ENCODE measurements at places on chromosomes 2 and 18.

- no peak for DNase-seq
Measured at GRCh38 chr18:58208207-58208932, 164.3 kb downstream of the NEDD4L start.

DNA sequence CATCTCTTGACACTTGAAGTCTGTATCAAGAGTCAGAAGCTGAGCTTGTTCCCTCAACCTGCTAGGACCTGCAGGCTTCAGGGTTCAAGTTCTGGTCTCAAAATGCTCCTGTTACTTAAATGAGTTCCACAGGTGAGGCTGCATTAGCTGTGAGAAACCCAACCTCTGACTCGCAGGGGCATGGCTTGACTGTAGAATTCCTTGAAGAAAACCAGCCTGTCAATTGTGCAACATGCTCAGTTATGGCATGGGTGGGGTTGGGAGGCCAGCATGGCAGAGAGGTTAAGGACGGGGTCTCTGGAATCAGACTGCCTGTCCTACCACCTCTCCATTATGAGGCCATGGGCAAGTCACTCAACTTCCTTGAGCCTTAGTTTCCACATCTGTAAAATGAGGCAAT, 235.8 kb downstream of the EN1 start:
- DNase-seq: no peak

- DNase-seq: no peak
Measured at GRCh38 chr18:36316246-36316645, 18.7 kb downstream of the FHOD3 start.

- DNase-seq: no peak
Measured at GRCh38 chr2:17057109-17058017, 391.7 kb upstream of the CYRIA start.

DNA sequence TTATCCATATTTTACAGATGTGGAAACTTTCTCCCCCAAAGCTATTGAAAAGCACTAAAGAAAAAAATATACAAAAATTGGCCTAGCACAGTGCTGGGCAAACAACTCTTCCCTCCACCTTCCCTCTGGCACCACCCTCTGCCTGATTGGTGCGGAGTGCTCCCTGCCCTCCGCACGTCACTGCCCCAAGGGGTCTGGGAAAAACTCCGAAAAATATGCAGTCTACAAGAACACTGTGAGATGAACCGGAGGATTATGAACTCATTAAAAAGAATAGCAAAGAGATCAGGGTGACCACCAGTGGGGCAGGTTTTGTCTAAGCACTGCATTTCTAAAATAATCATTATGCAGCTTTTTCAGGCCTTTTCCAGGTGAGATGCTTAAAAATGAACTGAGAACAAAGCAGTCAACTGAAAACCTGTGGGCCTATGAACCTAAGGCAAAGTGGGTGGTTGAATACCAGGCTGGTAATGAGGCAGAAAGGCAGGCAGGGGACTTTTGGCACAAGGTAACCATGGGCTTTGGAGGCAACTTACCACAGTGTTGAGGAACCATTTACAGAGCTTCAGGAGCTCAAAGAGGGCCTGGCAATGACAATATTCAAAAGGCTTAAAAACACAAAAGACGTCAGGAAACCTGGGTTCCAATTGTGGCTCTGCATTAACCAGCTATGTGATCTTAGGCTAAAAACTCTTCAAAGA, 57.5 kb downstream of the AAK1 start:
- DNase-seq: no peak

DNA sequence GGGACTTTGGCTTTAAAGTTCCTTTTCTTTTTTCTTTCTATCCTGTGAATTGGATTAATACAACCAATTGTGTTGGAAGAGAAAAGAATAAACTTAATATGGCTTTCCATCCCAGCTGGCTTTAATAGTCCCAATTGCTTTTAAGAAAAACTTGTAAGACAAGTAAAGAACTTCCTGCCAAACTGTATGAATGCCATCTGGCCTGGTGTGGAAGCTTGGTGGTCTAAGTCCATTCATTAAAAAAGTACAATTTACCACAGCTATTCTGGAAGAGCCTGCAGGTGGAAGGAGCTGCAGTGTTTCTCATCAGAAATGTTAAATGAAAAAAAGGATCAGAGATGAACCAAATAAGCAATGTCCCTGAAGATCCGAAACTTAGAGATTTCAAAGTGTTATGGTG, 103.9 kb downstream of the KLHL14 start:
- no peak for DNase-seq

GRCh38 chr18:56402872-56403516, 235.4 kb downstream of the TXNL1 start:
- DNase-seq: no peak

All from T follicular helper cell (primary cell).